Stimulated activated CD8-positive, alpha-beta memory T cell treated with anti-CD3 and anti-CD28 coated beads, Interleukin-4, amount 100 ng/mL, for 24 hours (primary cell): ENCODE measurements at places on chromosomes 7 and 10.

GRCh38 chr7:116783666-116784318, 78.6 kb upstream of the CAPZA2 start:
- no peak for DNase-seq

GRCh38 chr7:157865351-157866165, 528.8 kb downstream of the DNAJB6 start:
- no peak for DNase-seq

DNA sequence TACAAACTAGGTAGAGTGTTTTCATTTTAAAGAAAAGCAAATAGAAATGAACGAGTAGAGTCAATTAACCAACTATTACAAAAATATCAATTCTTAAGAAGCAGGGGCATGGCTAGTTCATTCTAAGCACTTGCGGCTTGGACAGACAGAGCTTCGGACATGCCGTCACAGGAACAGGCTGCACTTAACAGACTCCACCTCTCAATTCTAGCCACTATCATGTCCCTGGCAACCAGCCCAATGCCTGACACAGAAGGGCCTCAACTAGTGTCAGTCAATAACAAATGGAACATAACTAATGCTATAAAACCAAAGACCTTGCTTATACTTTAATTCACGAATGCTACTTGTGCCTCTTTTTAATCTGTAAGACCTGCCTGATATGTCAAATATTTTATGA, 74.4 kb downstream of the TPK1 start:
- no peak for DNase-seq

DNA sequence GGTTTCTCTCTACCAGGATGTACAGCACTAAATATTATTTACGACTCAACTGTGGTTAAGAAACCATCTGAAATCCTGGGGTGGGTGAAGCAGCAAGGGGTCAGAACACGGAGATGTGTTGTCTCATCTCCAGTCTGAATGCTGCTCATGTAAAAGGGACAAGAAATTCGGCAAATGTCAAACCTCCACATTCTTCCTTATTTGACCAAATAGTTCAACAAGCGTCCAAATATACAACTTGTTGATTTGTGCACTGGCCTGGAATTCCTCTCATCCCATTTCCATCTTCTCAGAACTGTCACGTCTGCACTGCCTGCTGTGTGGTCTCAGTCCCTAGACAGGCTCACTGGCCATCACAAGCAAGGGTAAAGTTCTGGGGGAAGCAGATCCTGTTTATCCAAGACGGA, 520.0 kb downstream of the PARD3 start:
- DNase-seq: no peak

- DNase-seq: no peak
These were observed 70.2 kb downstream of the HTR7 start for GRCh38 chr10:90787393-90788198.

DNA sequence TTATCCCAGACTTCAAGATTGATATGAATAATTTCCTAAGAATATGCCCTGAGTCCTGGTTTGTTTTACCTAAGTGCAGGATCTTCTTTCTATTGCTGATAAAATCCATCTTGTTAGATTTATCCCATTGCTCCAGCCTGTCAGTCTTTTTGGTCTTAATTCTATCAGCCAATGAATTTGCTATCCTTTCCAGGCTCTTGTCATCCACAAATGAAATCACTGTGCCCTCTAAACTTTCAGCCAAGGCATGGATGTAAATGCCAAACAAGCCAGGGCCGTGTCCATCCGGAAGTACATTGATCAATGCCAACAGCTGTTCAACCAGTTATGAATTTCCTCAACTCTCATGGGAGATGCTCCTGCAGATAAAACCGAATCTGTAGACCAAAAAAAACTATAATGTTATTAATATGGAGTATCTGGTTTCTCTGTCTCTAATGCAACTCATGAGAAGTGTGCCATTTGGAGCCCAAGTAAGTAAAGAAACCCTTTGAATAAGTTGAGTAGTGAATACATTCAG, 40.0 kb downstream of the NPY start:
- DNase-seq: no peak

DNA sequence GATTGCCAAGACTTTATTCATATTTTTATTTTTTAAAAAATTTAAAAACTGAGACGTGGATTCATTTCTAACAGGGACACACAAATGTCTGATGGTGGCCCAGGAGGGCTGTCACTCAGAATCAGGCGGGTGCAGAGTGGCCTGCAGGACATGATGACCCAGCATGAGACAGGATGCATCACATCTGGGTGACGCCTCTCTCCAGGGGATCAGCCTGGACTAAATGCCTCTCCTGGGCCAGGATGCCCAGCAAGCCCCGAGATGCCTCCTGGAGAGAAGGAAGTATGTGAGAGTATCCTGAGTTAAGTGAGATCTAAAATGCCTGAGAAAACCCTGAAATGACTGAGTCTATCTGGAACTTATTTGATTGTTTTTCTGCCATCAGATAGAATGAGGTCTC, 16.9 kb upstream of the MTURN start:
- no peak for DNase-seq

- DNase-seq: no peak
These were observed 9.3 kb upstream of the SPOCK2 start for GRCh38 chr10:72097448-72098300.

DNA sequence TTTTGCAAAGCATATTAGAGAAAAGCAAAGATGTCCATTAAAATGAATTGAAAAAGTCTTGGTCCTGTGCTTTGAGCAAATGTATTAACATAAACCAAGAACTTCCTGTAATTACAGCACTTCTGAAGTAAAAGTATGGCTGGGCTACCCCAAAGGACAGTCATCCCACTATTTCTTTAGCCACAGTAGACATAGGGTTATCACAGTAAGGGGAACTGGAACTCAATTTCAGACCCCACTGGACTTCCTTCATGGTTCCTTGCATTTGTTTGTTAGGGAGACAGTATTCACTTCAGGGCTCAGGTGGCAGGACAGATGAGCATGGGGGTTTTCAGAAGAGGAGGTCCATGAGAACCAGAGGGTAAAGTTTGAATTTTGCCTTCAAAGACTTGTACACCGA, 203.1 kb upstream of the PDE1C start:
- no peak for DNase-seq

DNA sequence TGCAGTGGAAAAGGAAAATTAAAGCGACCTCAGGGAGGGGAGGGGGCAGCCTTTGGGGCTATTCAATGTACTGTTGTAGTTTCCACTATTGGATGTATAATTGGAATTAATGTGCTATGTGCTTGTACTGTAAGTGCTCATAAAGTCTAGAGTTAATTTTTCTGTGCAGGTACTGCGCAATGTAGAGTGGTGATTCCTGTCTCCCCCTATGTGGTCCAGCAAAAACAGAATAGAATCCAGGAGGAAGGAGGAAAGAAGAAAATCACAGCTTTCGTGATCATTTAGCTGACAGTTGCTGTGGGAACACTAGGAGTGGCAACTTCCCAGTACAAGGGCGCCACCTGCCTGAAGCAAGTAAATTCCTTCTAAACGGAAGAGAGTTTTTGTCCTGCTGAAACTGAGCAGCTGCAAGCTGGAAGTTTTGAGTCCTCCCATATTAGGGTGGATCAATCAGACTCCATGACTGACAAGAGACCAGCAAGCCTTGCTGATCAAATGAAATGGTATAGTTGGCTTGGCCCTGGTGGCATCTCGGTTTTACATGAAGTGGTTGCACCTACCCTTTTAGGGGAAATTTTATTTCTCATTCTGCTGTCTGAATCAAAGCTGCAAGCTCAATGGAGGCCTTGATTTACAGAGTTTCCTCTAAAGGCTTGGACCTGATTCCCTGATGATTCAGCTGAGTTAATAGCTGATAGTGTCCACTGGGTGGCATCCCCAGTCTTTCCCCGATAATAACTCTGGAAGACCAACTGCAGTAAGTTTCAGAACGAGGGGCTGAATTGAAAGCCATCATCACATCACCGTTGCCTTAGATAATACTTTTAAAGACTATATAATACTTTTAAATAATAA, 299.8 kb downstream of the HGF start:
- DNase-seq: no peak

GRCh38 chr7:1368184-1368681, 91.0 kb downstream of the MICALL2 start:
- DNase-seq: no peak

- DNase-seq: no peak
These were observed 18.3 kb downstream of the CPED1 start for GRCh38 chr7:121006711-121007315.

DNA sequence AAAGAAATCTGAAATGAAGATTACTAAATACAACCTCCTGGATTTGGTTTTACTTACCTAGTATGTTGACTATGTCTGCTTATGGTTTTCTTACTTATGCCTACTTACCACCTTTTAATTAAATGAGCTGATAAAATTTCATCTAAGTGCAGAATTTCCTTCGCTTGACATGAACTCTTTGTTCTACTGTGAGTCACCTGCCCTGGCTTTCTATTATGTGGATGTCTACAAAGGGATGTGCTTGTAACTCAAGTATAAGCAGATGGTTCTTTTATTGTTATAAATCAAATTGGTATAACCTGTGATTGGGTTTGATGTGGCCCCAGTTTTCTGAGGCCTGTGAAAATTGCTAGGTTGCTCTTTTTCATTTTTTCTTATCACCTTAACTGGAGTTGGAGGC, 389.1 kb upstream of the ANKRD30A start:
- no peak for DNase-seq

DNA sequence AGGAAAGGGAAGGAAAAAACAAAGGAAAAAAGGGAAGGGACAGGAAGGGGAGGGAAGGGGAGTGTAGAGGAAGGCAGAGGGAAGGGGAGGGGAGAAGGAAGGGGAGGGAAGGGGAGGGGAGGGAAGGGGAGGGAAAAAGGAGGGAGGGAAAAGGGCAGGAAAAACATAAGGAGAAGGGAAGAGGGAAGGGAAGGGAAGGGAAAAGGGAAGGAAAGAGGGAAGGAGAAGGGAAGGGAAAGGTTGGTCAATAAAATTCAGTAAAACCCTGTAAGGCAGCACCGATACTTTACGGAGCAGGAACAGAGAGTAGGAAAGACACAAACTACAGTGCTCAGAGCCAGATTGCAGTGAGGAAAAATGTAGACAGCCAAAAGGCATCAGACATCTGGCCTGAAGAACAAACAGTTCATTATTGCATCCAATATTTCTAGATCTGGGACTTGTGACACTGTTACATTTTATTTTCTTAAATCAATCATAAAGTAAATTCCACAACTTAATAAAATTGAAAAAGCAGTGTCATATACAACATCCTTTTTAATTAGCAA, 322.0 kb downstream of the CRPPA start:
- DNase-seq: no peak

- DNase-seq: no peak
These were observed 561.7 kb upstream of the POM121L12 start for GRCh38 chr7:52473756-52474155.

GRCh38 chr7:97118306-97118917, 914 bp downstream of the SDHAF3 start:
- DNase-seq: no peak

- DNase-seq: no peak
These were observed 16.5 kb downstream of the ECHDC3 start for GRCh38 chr10:11758527-11759236.

GRCh38 chr7:600149-601035, 80.7 kb upstream of the PDGFA start:
- no peak for DNase-seq

DNA sequence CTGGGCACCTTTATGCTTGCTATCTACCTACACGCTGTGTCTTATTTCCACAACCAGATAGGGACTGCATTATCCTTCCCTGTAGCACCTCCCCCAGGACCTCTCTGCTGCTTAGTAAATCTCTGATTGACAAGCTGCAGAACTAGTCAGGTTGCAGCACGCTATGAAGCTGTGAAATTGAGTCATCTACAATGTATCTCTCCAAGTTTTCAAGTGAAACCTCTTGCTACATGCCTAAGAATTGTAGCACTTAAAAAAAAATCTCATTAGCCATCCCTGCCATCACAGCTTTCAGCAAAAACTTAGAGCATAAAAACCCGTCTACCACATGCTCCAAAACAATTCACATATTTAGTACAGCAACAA, 69.7 kb upstream of the FGFR2 start:
- no peak for DNase-seq

DNA sequence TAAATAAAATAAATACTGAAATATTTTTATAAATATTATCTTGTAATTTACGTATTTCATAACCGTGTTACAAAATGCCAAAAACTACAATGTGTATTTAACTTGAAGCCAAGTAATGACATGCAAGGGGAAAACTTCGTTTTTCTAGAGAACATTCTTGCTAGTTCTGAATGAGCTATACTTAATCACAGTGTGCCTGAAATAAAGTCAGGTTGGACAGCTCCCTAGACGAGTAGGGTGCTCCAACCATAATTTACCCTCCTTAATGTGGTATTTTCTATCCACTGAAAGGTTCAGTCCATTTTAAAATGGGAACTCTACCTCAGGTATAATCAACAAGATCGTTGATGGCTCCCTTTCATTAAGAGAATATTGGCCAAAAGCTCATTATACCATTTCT, 194.5 kb upstream of the AHR start:
- DNase-seq: no peak

DNA sequence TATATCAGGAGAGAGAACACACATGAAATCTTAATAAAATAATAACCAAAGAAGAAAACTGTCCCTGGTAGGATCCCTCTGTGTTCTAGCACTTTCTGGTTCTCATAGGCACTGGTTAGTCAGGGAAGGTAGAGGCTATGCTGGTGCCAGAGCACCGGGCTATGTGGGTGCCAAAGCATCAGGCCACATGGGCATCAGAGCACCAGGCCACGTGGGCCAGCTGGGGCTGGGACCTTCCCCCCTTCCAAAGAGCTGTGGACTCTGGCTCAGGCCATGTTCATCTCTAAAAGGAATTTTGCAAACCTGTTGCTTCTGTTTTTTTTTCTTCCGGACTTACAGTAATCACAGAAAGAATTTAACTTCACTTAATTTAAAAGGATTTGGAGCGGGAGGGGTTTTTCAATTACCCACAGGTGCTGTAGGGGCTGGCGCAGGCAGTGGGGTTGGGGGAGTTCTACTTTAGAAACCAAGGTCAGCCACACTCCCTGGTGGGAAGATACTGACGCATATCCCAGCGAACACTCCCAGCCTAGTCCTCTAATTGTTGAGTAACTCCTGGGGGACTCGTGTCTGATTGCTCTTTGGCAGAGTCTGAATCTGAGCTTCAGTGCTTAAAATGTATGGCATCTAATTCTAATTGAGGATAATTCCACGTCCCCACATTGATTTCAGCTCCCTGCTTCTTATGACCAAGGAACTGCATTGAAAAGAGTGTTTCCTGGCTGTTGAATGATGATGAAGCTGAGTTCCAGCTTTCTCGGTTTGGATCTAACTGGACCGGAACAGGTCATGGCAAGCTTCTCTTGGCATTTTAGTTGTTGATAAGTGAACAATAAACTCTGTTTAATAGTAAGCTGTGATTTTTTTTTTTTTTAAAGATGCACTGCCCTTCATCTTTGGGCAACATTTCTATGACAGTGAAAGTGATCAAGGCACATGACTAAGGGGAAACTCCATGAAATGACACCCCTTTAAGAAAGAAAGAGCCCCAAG, 110.7 kb upstream of the FZD8 start:
- DNase-seq: no peak
